Stimulated activated CD8-positive, alpha-beta memory T cell treated with anti-CD3 and anti-CD28 coated beads, Interleukin-4, amount 100 ng/mL, for 4 hours (primary cell): ENCODE measurements at places on chromosomes 5 and 9.

GRCh38 chr9:132699956-132700355 is 29.7 kb downstream of the GTF3C4 start:
- DNase-seq = no peak

GRCh38 chr9:27019589-27019988 is 14.1 kb upstream of the LRRC19 start:
- no peak for DNase-seq

DNA sequence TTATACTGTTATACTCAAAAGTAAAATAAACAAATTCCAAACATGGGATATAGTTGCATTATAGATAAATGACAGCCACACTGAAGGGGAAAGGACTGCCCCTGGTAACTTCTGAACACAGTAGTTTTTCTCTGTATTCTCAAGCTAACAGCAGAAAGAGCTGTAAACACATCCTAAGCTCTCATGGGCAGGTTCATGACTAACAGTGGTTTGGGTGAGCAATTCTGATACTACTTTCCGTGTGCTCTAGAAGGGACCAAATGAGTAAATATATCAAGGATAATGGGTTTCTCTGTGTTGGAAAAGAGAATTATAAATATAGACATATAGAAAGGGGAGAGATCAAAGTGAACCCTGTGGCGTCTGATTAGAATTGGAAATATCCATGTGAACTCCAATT is 2.2 kb upstream of the LCN6 start:
- no peak for DNase-seq

GRCh38 chr9:134336228-134336627 is 10.0 kb downstream of the RXRA start:
- no peak for DNase-seq

DNA sequence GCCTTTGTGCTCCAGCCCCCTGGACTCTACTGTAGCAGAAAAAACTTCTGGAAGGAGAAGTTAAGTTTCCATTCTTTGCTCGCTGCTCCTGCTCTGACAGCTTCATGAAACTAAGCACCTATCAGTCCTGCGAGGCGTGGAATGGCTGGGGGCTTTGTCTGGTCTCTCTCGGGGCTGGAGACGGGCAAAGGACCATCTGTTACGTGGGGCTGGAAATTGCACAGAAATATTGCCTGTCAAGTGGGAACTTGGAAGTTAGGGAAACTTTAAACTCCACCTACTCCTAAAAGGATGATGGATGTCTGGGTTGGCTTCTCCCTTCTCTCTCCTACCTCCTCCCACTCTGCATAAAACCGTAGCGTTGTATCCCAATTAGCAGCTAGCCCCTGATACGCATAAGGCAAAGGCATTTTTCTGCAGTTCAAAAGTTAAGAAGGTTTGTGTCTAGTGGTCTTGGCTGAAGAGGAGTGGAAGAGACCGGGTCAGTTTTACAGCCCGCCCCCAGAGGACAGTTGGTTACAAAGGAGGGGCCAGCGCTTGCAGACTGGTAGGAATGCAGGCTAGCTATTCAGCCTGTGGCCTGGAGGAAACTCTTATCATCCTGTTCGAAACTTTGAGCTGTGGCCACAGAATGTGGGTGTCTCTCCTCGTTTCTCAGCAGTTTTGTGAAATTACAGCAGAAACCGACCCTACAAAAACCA is 1.3 kb downstream of the FBXL7 start:
- DNase-seq = no peak

- no peak for DNase-seq
Measured at GRCh38 chr9:113186137-113186755, 34.8 kb downstream of the FKBP15 start.

DNA sequence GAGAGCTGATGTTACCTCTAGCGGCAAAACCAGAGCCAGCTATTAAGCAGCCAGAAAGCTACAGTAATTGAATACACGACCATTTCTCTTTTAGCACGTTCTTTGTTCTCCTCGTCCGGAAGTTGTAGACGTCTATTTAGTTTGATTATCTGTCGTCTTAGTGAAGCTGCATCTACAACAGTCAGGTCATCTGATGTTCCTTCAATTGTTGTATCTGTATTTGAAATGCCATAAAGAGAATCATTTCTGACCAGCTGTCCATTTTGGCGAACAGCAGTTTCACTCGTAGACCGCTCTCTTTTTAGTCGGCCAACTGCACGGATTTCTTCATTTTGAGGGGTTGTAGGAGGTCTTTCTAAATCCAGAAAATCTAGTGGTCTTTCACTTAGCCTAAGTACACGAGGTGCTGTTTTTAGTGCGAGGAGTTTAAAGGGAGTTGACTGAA is 12.6 kb downstream of the PDE6A start:
- DNase-seq = no peak

GRCh38 chr5:124468671-124469411 is 277.6 kb downstream of the ZNF608 start:
- DNase-seq = no peak

- no peak for DNase-seq
Measured at GRCh38 chr9:5382479-5382878, 42.8 kb upstream of the RLN1 start.

- DNase-seq = no peak
Measured at GRCh38 chr9:121609822-121610637, 41.4 kb upstream of the DAB2IP start.

- no peak for DNase-seq
Measured at GRCh38 chr5:71533615-71534014, 53.5 kb upstream of the MCCC2 start.

DNA sequence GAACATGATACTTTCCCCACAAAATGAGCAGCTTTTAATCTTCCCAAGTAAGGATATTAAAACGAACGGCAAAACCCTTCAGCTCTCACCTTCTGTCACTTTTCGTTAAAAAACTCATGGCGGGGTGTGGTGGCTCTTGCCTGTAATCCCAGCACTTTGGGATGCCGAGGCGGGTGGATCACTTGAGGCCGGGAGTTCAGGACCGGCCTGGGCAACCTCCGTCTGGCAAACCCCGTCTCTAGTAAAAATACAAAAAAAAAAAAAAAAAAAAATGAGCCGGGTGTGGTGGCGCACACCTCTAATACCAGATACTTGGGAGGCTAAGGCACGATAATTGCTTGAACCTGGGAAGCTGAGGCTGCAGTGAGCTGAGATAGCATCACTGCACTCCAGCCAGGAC is 902 bp downstream of the TMED9 start:
- no peak for DNase-seq

DNA sequence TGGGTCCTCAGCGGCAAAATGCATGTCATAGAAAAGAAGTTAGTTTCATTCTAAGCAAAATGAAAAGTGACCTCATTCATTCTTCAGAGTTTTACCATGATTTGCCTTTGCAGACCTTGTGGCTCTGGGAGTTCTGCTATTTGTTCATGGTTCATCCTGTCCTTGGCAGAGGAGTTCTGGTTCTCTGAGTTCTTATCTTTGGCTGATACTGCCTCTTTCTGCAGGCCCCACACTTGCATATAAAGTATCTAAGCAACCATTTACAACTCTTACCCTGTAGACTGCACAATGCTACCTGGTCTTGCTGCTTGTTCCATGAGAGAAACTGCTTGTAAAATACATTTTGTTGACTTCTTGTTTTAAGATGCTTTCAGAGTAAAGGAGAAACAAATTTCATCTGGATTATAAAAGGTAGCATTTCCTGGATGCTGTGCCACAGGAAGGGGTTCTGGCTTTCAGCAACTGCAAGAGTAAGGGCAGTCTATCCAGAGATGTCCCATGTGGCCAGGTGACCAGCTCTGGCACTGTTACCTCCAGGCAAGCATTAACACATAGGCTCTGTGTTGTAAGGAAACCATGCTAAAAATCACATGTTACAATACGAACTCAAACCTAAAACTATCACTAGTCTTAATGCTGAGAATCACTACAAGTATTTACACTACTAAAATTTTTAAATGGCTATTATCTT is 513.2 kb downstream of the SPOCK1 start:
- no peak for DNase-seq

GRCh38 chr5:33409435-33410170 is 31.2 kb upstream of the TARS1 start:
- no peak for DNase-seq

DNA sequence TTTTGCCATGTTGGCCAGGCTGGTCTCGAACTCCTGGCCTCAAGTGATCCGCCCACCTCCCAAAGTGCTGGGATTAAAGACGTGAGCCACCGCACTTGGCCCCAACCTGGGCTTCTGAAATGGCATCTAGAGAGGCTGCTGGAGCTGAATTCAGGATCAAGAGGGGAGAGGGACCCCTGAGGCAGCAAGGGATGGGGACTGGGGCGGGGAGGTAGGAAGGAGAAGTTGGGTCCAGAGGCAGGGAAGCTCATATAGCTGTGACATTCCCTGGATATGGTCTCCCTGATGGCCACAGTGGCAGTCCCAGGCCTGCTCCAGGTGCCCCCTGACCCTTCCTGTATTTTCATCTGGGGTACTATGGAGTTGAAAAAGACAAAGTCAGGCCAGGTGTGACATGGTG is 12.1 kb downstream of the REEP2 start:
- DNase-seq = no peak

- no peak for DNase-seq
Measured at GRCh38 chr5:97118261-97119006, 24.0 kb downstream of the LIX1 start.

GRCh38 chr5:137019229-137019628 is 479.9 kb downstream of the SPOCK1 start:
- DNase-seq = no peak

GRCh38 chr9:113947941-113948340 is 71.8 kb downstream of the ZNF618 start:
- DNase-seq = no peak

DNA sequence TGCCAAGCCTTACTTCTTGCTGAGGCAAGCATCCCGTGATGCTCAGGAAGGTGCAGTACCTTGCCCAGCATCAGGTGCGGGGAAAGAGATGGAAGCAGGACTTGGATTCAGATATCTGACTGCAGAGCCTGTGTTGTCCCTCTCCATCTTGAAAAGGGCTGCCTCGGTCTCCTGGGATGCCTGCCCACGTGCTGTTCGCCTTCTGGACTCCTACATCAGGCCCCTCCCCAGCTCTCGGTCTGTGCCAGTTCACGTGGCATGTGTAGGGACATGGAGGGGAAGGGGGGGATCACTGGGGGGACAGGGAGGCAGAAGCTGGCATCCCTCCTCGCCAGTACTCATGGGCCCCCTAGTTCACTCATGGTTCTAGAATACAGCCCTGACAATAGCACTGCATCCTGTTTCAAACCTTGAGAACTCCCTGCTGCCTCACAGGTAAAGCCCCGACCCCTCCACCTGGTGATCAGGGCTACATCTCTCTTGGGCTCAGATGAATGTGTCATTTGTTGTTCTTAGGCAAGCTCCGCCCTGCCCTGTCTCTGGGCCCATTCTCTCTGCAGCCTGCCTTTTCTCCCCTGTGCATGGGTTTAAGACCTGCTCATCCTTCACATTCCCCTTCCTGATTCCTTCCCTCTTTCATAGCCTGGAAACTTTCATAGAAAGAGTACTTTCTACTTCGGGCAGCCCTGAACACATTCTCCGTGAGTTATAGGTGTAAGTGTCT is 38.9 kb upstream of the SLC25A51 start:
- no peak for DNase-seq

DNA sequence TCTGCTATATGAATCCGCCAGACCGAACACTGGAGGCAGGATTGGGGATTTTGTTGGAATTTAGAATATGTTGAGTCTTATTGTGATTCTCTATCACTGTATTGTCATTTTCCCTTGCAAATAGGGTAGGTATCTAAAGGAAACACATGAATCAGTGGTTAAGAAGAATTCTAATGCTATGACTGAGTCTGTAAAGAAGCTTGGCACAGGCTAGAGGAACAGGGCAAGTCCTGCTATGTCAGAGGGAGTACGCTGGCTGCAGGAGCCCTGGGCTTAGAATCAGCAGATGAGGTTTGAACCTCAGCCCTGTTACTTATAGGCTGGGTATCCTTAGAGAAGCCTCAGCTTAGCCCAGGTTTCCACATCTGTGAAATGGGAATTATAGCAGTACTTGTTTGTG is 198.1 kb downstream of the NR3C1 start:
- DNase-seq = no peak

DNA sequence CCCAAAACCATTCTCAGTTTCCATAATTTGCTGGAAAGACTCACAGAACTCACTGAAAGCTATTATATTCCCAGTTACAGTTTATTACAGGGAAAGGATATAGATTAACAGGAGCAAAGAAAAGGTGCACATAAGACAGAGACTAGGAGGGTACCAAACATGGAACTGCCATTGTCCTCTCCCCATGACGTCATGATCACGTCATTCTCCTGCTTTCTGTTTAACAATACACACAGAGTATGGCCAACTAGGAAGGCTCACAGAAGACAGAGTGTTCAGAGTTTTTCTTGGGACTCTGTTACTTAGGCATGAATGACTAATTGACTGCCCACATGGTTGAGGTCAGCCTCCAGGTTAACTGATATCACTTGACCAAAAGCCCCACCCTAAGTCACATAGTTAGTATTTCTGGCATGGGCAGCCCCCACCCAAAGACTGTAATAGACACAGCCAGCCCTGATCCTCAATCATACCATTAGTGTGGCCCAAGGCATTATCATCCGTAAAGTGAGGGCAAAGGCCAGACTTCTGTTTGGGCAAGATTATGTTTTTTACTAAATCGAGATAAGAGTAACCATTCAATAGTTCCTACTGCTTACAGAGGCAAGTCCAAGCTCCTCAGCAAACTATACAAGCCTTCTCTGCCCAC is 353.5 kb upstream of the POU5F2 start:
- no peak for DNase-seq

DNA sequence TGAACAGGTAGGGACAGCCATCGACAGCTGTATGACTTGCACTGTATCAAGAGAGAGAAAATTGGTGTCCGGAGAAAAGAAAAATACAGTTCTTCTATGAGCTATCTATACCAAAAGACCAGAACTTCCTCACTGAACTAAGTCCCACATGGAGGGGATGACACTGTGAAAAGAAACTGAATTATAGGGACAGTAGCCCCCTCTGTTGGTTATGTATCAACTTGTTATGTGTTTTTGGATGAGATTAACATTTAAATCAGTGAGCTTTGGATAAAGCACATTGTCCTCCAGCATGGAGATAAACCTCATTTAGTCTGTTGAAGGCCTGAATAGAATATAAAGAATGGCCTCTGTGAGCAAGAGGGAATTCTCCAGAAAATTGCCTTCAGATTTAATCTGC is 176.6 kb upstream of the SH3GL2 start:
- no peak for DNase-seq

DNA sequence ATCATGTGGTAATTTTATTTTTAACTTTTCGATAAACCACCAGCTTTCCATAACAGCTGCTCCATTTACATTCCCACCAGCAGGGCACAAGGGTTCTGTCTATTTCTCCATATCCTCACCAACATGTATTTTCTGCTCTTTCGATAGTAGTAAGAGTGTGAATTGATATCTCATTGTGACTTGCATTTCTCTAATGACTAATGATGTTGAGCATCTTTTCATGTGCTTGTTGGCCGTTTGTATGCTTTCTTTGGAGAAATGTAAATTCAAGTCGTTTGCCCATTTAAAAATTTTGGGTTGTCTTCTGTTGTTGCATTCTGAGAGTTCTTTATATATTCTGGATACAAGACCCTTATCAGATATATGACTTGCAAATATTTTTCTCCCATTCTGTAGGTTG is 45.9 kb downstream of the PSD2 start:
- no peak for DNase-seq

DNA sequence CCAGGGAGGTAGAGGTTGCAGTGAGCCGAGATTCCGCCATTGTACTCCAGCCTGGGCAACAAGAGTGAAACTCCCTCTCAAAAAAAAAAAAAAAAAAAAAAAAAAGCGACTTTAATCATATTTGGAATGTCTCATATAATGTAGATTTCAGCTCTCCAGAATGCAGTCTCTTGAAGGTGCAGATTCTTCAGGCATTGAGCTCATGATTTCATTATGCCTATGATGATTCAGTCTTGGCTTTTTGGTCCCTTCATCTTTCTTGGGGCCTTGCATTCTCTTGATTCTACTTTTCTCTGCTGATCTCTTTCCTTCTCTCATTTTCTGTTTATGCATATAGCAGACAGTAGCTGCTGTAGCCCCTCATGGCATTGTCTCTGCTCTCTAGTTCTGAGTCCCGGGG is 22.9 kb downstream of the KDM4C start:
- no peak for DNase-seq
